Activated T-helper 17 cell treated with anti-CD3 and anti-CD28 coated beads, Interleukin-2, amount 50 U/mL, for 72 hours (primary cell): ENCODE measurements at places on chromosomes 7 and 10.

GRCh38 chr7:102258749-102259107 lies 27.9 kb upstream of the SH2B2 start:
- no peak for ATAC-seq

- no peak for ATAC-seq
Observed at GRCh38 chr7:140526787-140527664, 47.7 kb upstream of the MKRN1 start.

DNA sequence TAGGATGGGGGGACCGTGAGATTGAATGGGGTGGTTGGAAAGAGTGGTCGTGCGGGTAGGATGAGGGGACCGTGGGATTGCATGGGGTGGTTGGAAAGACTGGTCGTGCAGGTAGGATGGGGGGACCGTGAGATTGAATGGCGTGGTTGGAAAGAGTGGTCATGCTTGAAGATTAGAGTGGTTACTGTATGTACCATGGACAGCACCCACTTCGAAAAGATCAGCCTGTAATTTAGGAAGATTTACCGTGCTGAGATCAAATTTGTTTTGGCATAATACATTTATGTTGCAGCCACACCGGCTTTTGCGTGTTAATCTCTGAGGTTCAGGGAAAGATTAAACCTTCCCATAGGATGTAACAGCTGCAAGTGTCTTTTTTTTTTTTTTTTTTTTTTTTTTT lies 495.2 kb upstream of the ADARB2 start:
- ATAC-seq = no peak

- ATAC-seq = no peak
Observed at GRCh38 chr7:116501425-116502167, 2.1 kb downstream of the CAV2 start.

- ATAC-seq = no peak
Observed at GRCh38 chr7:88111954-88112471, 107.8 kb downstream of the SRI start.

DNA sequence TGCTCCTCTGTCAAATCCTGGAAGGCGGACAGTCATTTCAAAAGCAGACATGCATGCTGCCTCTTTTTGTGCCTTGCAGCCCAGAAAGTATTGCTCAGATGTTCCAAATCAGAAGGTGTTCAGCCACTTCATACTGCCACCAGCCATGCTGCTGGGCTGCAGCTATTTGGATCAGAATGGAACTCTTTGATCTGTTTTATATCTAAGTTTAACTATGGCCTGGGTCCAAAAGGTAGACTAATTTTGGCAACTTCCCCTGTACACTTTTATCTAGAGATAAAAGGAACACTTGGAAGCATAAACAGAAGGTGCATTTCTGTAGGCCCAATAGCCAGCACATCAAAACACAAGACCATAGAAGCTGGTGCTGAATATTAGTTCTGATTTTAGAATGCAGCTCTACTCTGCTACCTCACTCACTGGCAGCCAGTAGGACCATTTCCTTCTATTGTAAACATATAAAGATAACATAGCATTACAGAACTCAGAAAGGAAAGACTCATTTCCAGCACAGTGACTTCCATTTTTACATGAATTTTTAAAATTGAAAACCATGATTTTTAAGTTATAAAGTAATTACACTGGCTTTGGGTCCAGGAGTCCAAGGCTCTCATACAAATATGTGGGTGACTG lies 143.1 kb upstream of the CAV2 start:
- ATAC-seq = no peak
